ENCODE measurements at places on chromosomes 4 and X. TPM values are rescaled to one million over a fixed set of nuclear protein-coding genes. Genes with fewer than 3 reads are reported as not detected.

DNA sequence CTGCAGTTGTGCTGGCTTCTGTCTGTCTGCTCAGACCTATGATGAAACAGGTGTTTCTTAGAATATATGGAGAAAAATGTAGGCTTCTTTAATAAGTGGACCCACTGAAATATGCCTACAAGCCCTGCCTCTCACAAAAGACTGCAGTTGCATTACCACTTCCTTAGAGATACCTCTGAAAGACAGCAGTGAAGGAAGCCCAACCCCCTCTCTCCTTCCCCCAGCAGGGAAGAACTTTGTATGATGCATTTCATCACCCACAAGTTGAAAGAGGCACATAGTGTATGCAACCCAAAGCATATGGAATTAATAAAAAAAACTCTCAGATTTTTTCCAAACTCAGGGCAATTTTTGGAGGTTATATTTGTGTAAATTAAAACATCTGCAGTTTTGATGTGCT, 916.7 kb downstream of the TECRL start:
- peak; percentile 24 for DNase-seq
- no peak overlapping the region for H3K27ac ChIP-seq
- H3K4me1 ChIP-seq, result peaks cover 9% of the 10 kb centered on the region
- no peak overlapping the region for H3K4me3 ChIP-seq
- H3K27me3 ChIP-seq, result no peaks in the 10 kb centered on the region

- H3K4me3 ChIP-seq, result no peak overlapping the region
- DNase-seq, result no peak
- no peak overlapping the region for H3K27ac ChIP-seq
Measured at GRCh38 chr4:79201971-79202370, 123.9 kb downstream of the NAA11 start.

DNA sequence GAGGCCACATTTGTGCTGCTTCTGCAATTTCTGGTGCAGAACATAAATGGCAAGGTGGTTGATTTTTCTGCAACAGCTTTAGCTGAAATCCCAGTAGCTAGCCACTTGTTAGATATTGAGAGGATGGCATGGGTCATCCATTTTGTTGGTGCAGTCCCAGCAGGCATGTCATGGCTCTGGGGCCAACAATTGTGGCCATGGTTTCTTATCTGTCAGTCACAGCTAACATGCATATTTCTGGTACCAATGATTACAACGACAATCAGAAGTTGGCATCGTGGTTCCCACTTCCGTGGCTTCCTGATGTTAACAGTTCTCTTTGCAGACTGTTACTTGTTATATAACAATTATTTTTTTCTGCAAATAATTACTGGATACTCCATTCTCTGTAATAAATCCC, 42.8 kb upstream of the PRKG2 start:
- H3K27ac ChIP-seq, result no peak overlapping the region
- no peaks in the 10 kb centered on the region for H3K27me3 ChIP-seq
- no peaks in the 10 kb centered on the region for H3K36me3 ChIP-seq
- no peak for DNase-seq

GRCh38 chr4:139083607-139083955, 68.0 kb downstream of the NOCT start:
- H3K27me3 ChIP-seq, result no peaks in the 10 kb centered on the region
- DNase-seq, result peak; percentile 66
- H3K4me3 ChIP-seq, result peak overlapping the region; percentile 89
- H3K36me3 ChIP-seq, result no peaks in the 10 kb centered on the region
- peaks cover 15% of the 10 kb centered on the region for H3K4me1 ChIP-seq

DNA sequence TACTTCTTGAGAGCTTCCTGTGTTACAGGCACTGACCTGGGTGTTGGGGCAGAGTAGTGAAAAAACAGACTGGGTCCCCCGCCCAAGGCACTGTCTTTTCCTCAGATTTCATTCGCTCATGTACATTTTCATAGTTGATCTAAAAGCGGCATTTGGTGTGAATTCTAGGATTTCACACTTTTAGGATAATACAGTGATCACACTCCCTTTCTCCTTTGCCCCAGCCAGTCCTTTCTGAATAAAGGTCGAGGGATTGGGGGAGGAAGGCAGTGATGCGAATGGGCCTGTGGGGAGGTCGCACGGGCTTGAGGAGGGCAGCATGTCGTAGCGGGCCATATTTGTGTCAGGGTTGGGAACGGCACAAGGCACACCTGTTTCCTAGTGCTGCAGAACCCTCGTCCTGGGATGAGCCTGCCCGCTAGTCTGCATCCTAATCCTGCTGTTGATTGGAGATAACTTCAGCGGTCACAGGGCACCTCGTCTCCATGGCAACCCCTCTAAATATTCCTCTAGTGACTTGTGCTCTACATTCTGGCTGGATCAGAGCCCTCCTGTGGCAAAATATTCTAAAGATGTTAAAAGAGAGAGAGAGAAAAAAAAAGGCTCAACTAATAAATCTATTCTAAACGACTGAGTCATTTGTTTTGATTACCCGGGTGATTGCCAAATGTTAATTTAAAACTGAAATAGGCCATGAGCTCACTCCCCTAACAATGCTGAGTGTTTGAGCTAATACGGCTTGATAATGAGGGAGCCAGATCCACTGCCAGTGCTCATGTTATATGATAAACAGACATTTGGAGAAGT, 21.8 kb downstream of the FHL1 start:
- peak; percentile 85 for DNase-seq

DNA sequence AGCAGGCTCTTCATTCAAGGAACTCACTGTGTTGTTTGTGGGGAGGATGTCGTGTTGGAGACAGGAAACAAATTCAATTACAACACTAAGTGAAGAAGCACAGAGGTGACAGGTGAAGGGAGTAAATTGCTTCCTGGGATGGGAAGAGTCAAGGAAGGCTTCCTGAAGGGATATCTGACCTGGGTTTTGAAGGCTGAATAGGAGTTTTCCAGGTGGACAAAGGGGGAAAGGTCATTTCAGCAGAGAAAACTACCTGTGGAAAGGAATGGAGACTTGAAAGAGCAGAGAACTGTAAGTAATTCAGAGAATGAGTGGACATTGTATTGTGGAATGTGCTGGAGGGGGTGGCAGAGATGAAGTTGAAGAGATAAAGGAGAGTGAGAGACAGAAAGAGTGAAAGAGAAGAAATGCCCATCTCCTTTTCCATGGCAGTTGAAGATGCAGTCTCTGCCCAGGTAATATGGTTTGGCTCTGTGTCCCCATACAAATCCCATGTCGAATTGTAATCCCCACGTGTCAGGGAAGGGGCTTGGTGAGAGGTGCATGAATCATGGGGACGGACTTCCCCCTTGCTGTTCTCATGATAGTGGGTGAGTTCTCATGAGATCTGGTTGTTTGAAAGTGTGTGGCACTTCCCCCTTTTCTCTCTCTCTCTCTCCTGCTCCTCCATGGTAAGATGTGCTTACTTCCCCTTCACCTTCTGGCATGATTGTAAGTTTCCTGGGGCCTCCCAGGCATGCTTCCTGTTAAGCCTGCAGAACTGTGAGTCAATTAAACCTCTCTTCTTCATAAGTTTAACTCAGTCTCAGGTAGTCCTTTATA, 205.7 kb upstream of the BCOR start:
- H3K4me1 ChIP-seq, result no peaks in the 10 kb centered on the region
- DNase-seq, result no peak
- no peak overlapping the region for H3K27ac ChIP-seq
- no peaks in the 10 kb centered on the region for H3K36me3 ChIP-seq
- no peaks in the 10 kb centered on the region for H3K27me3 ChIP-seq

- H3K27ac ChIP-seq, result no peak overlapping the region
- H3K4me3 ChIP-seq, result peak overlapping the region; percentile 26
- no peaks in the 10 kb centered on the region for H3K36me3 ChIP-seq
- peaks cover 100% of the 10 kb centered on the region for H3K27me3 ChIP-seq
- H3K4me1 ChIP-seq, result peaks cover 46% of the 10 kb centered on the region
Measured at GRCh38 chrX:636981-637659, 6.5 kb downstream of the SHOX start.

- peaks cover 85% of the 10 kb centered on the region for H3K27me3 ChIP-seq
- peaks cover 39% of the 10 kb centered on the region for H3K4me1 ChIP-seq
- peak overlapping the region; percentile 27 for H3K4me3 ChIP-seq
- no peak for DNase-seq
Measured at GRCh38 chr4:174211622-174212044, 71.8 kb downstream of the FBXO8 start.

- H3K27ac ChIP-seq, result peak overlapping the region; percentile 6
- no peaks in the 10 kb centered on the region for H3K36me3 ChIP-seq
- H3K4me1 ChIP-seq, result peaks cover 31% of the 10 kb centered on the region
- H3K4me3 ChIP-seq, result no peak overlapping the region
- no peak for DNase-seq
- H3K27me3 ChIP-seq, result no peaks in the 10 kb centered on the region
Measured at GRCh38 chr4:2858451-2859217, 15.0 kb downstream of the ADD1 start.

GRCh38 chr4:4572821-4573220, 31.0 kb upstream of the STX18 start:
- peaks cover 31% of the 10 kb centered on the region for H3K27me3 ChIP-seq
- no peak overlapping the region for H3K4me3 ChIP-seq
- H3K27ac ChIP-seq, result no peak overlapping the region
- H3K36me3 ChIP-seq, result peaks cover 4% of the 10 kb centered on the region
- H3K4me1 ChIP-seq, result peaks cover 5% of the 10 kb centered on the region
- DNase-seq, result no peak

DNA sequence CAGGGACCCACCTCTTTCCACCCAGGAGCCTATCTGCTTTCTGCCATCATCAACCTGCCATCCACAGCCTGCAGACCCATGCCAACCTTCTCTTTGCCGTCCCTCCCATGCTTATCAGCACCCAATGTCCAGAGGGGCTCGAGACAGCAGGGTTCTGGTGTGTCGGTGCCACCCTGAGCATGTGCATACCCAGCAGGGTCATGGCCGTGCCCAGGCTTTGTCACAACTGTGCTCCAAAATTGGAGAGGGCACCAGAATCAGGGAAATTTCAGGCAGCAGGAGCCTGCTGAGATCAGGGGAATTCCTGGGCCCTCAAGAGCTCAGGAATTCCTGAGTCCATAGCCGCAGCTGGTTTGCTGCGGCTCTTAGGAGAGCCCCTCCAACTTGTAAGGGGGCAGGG, 330.6 kb downstream of the CCSER1 start:
- no peak for DNase-seq
- no peaks in the 10 kb centered on the region for H3K4me1 ChIP-seq
- H3K36me3 ChIP-seq, result no peaks in the 10 kb centered on the region
- no peak overlapping the region for H3K27ac ChIP-seq

- H3K36me3 ChIP-seq, result no peaks in the 10 kb centered on the region
- no peaks in the 10 kb centered on the region for H3K4me1 ChIP-seq
- H3K4me3 ChIP-seq, result no peak overlapping the region
- peak; percentile 14 for DNase-seq
- H3K27ac ChIP-seq, result no peak overlapping the region
Measured at GRCh38 chr4:33407496-33407895, 2687.3 kb downstream of the PCDH7 start.

- H3K27ac ChIP-seq, result no peak overlapping the region
- no peak overlapping the region for H3K4me3 ChIP-seq
- H3K4me1 ChIP-seq, result no peaks in the 10 kb centered on the region
- no peaks in the 10 kb centered on the region for H3K27me3 ChIP-seq
Measured at GRCh38 chrX:87434618-87435017, 83.0 kb upstream of the KLHL4 start.

GRCh38 chr4:138734746-138735145, 280.8 kb upstream of the NOCT start:
- no peak overlapping the region for H3K27ac ChIP-seq
- H3K27me3 ChIP-seq, result no peaks in the 10 kb centered on the region

- no peaks in the 10 kb centered on the region for H3K36me3 ChIP-seq
- DNase-seq, result no peak
- H3K27me3 ChIP-seq, result no peaks in the 10 kb centered on the region
- no peak overlapping the region for H3K4me3 ChIP-seq
Measured at GRCh38 chrX:88325634-88326033, 421.4 kb upstream of the CPXCR1 start.

DNA sequence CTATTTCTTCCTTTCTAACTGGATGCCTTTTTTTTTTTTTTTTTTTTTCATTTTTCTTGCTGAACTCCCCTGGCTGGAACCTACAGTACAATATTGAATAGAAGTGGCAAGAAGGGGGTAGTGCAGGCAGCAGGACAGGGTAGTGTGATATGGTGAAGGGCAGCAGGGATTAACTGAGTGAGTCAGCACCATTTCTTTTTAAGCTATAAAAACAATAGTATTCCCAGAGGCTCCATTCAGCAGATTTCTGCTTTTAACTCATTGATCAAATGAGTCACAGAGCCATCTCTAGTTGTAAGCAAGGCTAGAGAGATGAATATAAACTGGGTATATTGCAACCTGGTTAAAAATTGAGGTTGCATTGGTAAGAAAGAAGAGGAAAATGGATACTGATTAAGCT, 53.6 kb upstream of the SETD7 start:
- H3K27ac ChIP-seq, result no peak overlapping the region
- no peak for DNase-seq
- H3K36me3 ChIP-seq, result no peaks in the 10 kb centered on the region
- 0 out of 2 replicates have a peak, but pooled peaks cover 6% of the 10 kb centered on the region for H3K4me1 ChIP-seq
- no peaks in the 10 kb centered on the region for H3K27me3 ChIP-seq

DNA sequence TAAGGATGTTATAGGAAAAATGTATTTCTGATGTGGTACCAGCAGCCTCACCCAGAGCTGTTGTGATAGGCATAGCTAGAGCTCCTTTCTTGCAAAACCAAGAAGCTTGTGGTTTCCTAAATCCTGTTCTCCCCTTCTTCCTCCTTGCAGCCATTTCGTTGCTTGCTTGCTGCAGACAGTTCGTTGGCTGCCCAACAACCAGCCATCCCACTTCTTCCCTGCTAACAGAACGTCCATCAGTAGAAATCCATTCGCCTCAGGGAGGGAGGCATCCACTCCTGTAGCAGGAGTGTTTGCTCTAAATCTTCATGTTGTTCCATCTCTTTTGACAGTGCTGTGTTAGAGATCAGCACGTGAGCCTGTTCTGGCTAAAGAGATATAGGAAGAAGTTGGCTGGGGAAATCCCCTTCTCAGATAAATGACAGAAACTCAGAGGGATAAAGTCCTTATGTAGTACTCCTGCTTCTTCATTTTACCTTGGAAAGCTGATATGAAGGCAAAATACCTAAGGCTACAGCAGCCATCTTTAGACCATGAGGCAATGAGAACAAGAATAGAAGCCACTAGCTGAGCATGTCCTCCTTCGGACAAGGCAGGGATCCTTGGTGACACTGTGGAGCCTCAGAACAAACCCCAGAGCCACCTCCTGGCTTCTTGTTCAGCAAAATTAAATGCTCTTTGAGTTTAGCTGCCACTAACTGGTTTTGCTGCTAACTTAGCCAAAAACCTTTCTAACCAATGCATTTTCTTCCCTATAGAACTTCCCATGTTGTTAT, 68.4 kb upstream of the RELL1 start:
- H3K27ac ChIP-seq, result no peak overlapping the region
- H3K4me3 ChIP-seq, result no peak overlapping the region
- H3K4me1 ChIP-seq, result no peaks in the 10 kb centered on the region
- no peaks in the 10 kb centered on the region for H3K36me3 ChIP-seq
- no peaks in the 10 kb centered on the region for H3K27me3 ChIP-seq

GRCh38 chrX:55118574-55118973, 29.8 kb downstream of the PAGE2 start:
- no peak overlapping the region for H3K27ac ChIP-seq
- no peak for DNase-seq
- no peak overlapping the region for H3K4me3 ChIP-seq
- H3K36me3 ChIP-seq, result no peaks in the 10 kb centered on the region
- H3K4me1 ChIP-seq, result no peaks in the 10 kb centered on the region
- no peaks in the 10 kb centered on the region for H3K27me3 ChIP-seq

- no peak overlapping the region for H3K27ac ChIP-seq
- no peak overlapping the region for H3K4me3 ChIP-seq
- H3K27me3 ChIP-seq, result no peaks in the 10 kb centered on the region
Measured at GRCh38 chr4:32215277-32215676, 1495.1 kb downstream of the PCDH7 start.

The TEC gene
- 1.9 TPM for polyA plus RNA-seq

The TLR6 gene
- polyA plus RNA-seq, result not detected

The PPP4R3C gene
- not detected for polyA plus RNA-seq

The ENPP6 gene
- 0.05 TPM for polyA plus RNA-seq
